ENCODE measurements at places on chromosomes 12 and 14.

DNA sequence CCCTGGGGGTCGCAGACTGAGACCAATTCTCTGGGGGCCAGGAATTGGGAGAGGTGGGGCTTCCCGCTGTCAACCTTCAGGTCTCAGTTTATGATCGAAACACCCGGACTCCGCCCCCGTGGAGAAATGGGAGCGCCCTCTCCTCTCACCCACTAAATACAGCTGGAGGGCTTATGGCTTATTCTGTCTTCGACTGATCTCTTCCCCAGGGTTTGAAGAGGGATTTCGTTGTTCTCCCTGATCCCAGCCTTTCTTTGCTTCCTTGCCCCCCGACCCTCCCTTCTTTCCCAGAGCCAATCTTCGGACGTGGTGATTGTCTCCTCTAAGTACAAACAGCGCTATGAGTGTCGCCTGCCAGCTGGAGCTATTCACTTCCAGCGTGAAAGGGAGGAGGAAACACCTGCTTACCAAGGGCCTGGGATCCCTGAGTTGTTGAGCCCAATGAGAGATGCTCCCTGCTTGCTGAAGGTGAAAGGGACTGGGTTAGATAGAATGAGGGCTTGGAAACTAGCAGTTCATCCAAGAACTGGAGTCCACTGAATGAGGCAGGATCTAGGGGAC is 607 bp downstream of the OS9 start:
- no peak for DNase-seq

GRCh38 chr12:85036733-85037132 is 582 bp downstream of the LRRIQ1 start:
- no peak for DNase-seq

DNA sequence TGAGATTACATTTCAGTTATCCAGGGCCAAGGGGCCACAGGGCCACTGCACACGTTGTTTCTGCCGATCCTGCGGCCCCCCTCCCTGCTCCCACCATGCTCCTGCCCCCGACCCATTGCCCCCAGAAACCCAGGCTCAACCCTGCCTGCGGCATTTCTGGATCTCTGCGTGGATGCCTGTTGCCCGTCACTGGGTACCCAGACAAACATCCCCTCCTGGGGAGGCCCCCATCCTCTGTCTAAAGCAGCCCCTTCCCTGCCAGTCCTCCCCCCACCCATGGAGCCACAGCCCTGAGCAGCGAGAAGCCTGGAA is 326.4 kb upstream of the SFSWAP start:
- no peak for DNase-seq

GRCh38 chr12:53972152-53972702 is 699 bp upstream of the HOXC11 start:
- DNase-seq = no peak

DNA sequence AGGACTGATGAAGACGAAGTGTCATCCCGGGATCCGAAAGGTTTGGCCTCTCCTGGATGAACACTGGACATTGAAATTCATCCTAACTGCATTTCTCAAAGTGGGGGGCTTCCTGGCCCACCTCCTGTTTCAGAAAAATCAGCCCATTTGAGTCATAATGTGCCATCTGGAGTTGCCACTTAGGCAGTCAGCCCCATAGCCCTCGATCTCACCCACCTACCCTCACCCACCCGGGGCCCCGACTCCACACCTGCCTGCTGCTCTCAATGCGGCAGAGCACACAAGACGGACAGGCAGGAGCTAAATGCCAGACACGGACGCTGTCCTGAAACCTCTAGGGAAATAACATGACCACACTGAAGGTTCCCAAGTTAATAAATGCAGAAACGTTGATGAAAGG is 12.6 kb downstream of the DLK1 start:
- DNase-seq = no peak

GRCh38 chr14:54314365-54315104 is 82.3 kb upstream of the CDKN3 start:
- DNase-seq = no peak

- no peak for DNase-seq
Observed at GRCh38 chr12:83408146-83408545, 721.4 kb downstream of the TMTC2 start.

DNA sequence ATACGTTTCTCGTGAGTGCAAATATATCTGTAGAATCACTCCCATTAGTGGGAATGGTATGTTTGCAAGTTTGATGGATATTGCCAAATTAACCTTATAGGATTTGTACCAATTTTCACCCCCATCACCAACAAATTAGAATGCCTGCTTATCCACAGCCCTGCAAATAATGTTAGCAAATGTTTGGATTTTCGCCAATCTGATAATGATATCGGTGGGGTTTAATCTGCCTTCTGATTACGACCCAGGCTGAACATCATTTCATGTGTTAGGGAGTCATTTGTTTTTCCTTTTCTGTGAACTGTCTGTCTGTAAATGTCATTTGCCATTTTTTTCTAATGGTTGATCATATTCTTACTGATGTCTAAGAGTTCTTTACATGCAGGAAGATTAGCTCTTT is 4.1 kb upstream of the DAZAP2 start:
- DNase-seq = no peak

DNA sequence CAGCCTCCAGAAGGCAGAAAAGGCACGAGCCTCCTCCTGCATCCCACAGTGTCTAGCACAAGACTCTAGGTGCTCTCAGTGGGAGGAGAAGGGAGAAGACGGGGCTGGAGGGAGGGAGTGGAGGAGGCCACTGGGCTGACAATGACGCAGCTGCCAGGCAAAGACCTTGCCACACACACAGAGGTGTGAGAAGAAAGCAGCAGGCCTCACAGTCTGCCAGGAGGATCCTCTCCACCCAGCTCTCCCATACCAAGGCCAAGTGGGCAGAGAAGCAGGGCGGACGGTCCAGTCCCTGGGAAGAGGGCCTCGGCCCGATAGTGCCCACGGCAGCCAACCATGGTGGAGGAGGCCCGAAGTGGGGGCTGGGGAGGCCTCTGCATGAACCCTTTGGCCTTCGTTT is 78.9 kb downstream of the NCOR2 start:
- DNase-seq = no peak

DNA sequence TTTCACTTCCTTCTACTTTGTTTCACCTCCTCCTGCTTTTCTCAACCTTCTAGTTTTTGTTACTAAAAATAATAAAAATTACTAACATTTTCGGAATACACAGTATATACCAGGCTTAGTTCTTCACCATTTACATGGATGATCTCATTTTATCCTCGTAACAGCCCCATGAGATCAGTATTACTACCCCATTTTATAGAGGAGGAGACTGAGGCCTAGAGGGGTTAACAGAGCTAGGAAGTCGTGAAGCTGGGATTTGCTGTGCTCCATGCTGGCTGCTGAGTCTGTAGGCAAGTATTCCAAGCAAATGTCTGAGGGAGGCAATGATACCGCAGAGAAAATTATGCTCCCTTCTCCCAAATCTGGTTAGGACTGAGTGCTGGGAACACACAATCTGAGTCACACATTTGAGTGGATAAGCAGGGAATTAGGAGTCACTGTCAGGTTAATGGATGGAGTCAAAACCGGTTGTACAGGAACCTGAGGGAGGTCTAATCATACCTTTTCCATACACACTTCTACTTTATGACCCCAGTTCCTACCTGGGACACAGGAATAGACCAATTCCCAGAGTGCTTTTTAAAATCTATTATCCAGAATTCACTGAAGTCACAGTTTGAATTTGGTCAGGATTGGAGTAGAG is 51.1 kb downstream of the ZFYVE26 start:
- no peak for DNase-seq

DNA sequence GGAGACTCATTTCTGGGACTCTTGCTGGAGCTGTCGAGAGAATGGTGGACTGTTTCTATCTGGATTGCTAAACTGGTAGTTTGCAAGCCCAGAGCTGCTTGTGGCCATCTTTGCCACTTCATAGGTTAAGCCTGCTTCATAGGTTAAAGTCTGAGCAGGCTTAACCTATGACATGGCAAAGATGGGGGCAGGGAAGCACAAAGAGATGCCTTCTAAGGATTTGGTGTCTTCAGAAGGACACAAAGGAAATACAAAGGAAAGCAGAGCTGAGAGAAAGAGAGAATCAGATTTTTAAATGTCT is 78.4 kb upstream of the MAX start:
- no peak for DNase-seq

DNA sequence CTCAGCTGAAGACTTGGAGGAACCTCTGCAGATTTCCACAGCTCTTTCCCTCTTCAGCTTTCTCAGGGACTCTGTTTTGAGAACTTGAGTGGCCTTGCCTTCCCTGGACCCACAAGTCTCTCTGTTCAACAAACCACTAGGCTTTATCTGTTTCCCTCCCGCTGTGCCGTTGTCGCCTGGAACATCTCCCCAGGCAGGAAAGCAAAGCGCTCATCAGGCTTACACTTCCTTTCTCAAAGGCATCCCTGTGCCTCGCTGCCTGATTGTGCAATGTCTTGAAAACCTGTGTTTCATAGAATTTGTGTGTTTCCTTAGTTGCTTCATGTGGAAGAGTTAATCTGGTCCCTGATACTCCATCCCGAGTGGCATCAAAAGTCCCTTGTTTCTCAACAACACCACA is 64.1 kb downstream of the PPM1A start:
- peak; percentile 11 for DNase-seq

DNA sequence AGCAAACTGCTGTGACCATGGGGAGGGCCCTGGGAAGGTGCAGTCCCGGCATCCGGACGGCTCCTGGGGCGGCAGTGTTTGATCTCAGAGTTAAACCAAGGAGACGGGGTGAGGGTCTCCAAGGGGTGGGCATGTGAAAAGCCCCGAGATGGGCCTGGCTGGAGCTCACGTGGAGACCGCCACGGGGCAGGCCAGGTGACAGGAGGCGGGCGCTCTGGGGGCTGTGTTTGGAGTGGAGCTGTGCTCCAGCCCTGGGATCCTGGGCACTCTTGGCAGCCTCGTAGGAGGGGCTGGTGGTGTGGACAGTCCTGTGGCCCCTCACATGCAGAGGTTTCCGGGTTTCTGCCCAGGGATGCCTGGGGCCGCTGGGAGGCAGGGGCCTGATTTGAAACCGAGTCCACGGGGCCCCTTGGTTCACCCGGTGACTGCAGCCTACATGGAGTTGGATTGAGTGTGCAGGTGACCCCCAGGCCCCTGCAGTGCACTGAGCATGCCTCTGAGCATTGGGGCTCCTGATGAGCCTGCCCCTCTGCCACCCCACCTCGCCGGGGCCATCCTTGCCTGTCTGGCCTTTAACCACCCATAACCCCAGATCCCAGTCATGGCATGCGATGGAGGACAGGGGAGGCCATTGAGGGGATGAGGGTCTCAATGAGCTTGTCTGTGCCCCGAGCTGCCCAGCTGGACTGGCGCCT is 8.4 kb downstream of the KIF26A start:
- no peak for DNase-seq

DNA sequence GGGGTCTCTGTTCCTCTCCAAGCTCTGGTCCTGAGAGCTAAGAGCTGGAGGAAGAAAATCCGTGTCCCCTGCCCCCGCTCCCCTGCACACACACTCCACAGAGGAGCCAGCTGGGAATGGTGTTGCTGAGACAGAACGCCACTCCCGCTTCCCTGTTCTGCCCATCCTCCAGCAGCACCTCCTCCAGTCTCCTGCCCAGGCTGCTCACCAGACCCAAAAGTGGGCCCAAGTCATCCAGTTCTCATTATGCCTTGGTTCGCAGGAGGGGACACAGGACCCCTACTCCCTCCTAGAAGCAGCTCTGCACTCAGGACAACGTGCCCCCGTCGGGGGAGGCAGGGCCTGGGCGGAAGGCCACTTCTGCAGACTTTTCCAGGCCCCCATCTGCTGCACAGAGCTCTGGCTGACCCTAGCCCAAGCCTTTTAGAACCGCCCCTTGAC is 830 bp upstream of the TRMT61A start:
- DNase-seq = no peak

DNA sequence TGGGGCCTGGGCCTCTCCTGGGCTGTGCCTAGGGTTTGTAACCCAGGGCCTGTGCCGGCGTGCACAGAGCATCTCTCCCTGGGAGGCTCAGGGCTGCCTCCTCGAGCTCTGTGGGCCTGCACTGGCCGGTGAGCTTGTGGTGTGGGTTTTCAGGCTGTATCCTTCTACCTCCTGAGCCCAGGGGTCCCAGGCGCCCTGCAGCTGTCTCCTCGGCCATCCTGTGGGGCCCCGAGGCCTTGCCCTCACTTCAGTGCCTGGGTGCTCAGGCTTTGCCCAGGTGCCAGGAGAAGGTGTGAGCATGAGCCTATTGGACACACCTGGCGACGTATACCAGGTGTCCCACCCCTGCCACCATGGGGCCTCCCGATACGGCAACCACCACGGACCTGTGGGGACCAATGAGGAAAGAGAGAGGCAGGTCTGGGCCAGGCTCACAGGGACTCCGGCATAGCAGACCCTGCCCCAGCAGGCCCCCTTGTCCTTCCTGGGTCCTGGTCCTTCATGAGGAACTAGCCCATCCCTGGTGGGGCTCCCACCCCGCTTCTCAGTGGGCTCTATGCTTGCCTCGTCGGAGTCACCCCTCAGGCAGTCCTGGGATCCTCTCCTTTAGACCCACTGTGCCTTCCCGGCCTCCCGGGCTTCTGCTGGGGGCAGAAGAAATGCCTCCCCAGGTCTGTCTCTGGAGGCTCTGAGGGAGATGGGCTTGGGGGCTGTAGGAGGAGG is 400.2 kb downstream of the TMEM121 start:
- no peak for DNase-seq

- no peak for DNase-seq
Observed at GRCh38 chr12:5254703-5255102, 177.2 kb upstream of the NTF3 start.

GRCh38 chr12:131867891-131868675 is 26.3 kb upstream of the ULK1 start:
- no peak for DNase-seq

GRCh38 chr12:12901158-12901791 is 9.9 kb downstream of the GPRC5A start:
- no peak for DNase-seq

DNA sequence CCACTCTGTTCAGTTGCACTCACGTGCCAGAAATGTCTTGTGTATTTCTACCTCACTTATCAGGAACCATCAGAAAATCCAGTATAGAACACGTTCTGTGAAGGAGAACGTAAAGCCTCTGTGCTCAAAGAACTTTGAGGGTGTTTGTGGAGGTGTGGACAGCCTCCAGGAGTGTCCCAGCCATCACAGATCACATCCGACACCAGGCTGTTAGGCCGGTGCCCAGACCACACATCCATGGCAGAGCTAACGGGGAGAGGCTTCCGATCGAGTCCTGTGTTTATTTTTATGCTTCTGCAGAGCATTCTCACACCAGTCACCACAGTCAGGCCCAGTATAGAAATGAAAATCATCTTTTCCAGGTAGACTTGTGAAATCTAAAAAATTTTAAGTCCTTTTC is 53.6 kb downstream of the TPCN1 start:
- DNase-seq = no peak

GRCh38 chr12:107094183-107094448 is 767 bp upstream of the CRY1 start:
- DNase-seq = no peak

- no peak for DNase-seq
Observed at GRCh38 chr12:125284945-125285685, 219.9 kb downstream of the AACS start.

Data from CMK (cell line).